ENCODE measurements at places on chromosomes 4 and X.

- no peak for DNase-seq
Measured at GRCh38 chrX:39063037-39063436, 261.8 kb downstream of the MID1IP1 start.

DNA sequence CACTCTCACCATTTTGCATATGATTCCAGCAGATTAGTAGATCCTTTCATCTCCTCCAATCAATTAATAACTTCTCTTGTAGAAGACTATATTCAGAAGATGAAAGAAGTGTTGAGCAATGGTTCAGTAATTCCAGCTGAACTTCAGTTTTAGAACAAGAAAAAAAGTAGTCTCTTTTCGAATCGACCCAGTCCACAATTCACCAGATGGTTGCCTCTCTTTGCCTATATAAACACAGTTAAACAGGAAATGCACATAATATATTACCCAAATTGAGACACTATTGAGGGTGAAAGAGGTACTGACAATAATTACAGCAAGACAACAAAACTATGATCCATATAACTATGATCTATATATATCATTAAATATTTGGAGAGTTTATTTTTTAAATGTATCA is 16.8 kb upstream of the FAM241A start:
- no peak for DNase-seq

DNA sequence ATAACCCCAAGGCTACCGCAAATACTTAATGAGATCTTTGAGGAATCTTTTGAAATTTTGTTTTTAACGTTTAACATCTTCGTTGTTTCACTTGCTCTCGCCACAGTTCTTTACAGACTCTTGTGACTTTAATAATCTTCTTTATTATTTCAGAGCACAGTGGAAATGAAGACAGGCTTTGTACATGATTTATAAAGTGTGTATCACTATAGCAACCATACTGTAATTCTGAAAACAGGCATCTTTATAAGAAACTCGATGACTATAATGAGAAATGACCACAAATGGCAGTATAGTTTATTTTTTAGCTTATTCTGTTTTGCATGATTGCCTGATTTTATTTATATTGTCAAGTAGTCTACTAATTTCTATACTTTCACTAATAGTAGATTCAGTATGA is 224.4 kb upstream of the GALNTL6 start:
- no peak for DNase-seq

DNA sequence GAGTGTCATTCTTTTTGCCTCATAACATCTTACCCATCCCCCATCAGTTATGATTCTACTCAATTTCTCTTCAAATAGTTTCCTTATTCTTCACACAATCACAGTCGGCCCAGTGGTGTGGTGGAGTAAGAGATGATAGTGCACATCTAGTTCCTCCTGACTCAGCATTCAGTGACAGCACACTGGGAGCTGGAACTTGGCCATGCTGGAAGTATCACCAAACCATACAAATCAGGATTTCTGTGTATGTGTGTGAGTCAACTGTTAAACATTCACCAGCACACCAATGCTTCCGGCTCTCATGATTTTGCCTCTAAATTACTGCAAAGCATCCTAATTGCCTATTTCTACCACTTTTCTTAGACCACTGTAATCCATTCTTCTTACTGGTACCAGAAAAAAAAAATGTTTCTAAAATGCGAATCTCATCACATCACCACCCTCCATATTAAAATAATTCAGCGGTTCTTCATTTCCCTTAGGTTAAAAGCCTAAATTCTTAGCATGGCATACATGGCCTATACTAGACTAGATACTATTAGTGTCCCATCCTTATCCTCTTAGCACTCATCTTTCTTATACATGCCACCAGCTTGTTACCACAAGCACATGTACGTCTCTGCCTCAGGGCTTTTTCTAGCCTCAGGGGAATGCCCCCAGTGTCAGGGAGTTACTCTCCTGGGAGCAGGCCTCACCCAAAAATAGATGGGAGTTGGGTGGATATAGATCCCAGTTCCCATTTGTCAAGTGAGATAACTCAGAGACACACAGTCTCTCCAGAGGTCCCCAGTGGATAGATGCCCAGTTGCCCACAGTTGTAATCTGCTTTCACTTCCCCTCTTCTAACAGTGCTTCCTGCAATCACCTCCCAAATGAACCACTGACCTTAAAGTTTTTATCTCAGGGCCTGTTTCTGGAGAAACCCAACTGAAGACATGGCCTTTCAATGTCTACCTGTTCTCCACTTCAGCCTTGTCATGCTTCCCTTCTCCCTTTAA is 49.2 kb upstream of the DDX53 start:
- no peak for DNase-seq

GRCh38 chrX:63927848-63928247 is 142.8 kb upstream of the ARHGEF9 start:
- DNase-seq, result no peak

DNA sequence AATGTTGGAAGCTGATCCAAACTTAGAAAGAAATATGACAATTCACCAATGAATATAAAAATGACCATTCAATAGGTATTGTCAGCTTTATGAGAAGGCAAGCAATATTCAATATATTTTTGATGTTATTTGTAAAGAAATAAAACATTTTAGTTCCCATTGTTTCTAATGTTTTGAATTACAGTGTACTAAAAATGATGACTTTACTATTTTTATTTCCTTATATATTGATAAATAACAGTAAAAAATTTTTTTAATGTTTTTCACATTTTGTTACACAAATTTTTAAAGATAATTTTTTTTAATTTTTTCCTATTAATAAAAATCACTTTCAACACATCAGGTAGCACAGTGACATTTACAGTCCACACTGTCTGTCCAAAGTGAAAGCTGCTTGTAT is 565.5 kb upstream of the FAM241A start:
- no peak for DNase-seq

GRCh38 chr4:2619459-2619858 is 83.0 kb downstream of the FAM193A start:
- DNase-seq, result no peak

DNA sequence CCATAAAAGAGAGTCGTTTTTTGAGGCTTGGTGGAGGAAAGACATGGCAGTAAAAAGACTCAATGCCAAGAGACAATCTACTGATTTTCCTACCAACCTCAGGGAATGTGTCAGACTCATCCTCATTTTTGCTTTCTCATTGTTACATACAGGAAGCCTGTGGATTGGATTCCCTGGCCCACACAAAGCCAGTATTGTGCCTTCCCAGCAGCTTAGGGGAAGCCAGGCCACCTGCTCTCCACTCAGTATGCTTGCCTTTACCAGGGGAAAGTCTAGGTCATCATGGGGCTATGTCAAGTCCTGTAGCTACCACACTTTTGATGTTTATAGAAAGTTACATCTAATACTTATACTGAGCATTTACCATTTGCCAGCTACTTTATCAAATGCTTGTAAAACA is 11.0 kb downstream of the BMX start:
- no peak for DNase-seq

DNA sequence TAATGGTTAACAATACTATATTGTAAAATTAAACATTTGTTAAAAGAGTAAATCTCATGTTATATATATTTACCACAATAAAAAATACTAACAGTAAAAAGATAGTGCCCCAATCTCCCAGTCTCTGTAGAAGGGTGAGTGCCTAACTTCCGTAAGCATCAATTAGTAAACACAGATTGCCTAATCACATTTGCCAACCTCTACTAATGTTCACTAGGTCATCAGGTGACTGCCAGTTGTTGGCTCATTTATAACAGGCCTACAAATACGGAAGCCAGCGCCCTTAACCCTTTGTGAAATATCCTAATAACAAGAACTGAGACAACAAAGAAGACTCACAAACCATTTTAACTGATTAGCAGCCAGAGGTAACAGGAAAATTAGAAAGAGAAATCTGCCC is 345.1 kb downstream of the INPP4B start:
- no peak for DNase-seq

DNA sequence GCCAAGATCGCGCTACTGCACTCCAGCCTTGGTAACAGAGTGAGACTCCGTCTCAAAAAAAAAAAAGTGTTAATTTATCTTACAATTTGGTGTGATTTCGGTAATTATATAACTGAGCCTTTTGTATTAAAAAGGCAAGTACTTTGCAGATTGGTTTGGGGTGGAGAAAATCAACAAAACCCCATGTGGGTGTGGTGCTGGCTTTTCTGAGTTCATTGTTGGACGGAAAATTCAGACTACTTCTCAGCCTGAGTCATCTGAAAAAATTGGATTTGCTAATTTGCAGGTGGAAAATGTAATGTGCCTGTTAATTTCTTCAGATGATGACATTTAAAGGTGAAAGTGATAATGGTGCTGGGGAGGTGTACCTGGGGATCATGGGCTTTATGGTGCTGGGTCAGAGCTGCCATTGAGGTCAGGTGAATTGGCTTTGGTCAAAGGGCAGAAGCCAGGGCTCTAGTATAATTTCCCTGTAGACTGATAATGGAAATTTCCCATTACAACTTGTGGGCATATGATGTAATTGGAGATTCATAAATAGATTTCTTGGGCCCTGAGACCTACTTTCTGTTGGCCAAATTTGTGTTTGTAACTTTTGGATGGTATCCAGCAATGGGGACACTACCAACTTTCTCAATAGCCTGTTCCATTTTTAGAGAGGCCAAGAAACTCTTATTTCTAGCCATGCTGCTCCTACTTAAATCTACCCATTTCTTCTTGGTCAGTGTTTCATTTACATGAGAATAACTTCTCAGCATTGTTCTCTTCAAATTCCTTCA is 74.3 kb upstream of the TEX13D start:
- DNase-seq, result no peak

DNA sequence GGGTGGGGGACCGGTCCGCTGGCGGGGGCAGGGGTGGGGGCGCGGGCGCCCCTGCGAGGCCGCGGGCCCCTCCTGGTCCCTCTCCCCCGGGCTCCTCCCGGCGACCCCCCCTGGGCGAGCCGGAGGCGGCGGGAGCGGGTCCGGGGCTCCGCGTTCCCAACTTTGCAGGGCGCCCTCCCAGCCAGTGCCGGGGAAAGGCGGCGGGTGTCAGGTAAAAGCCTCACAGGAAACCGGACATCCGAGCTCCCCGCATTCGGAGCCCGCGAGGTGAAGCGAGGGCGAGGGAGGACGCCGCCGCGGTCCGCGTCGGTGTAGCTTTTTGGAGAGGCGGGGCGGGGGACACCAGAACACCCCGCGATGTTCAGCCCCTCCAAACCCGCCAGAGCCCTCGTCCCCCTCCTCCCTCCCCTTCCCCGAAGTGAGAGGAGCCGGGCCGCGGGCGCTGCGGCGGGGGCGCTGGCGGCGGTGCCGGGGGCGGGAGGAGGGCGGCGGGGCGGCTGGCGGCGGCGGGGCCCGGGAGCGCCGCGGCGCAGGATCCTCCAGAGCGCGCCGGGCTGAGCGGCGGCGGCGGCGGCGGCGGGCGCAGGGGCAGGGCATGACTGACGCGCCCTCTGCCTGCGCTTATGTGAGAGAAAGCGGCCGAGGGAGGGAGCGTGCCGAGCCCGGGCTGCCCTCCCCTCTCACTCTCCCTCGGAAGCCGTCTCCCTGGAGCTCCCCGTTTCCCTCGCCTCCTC is at the start of gene VEGFC:
Gene VEGFC, minus strand, starts transcription at position 597 of the 734 bp plus-strand sequence. CDS start 611 bp downstream, outside the sequence.
- DNase-seq, result peak; percentile 59

DNA sequence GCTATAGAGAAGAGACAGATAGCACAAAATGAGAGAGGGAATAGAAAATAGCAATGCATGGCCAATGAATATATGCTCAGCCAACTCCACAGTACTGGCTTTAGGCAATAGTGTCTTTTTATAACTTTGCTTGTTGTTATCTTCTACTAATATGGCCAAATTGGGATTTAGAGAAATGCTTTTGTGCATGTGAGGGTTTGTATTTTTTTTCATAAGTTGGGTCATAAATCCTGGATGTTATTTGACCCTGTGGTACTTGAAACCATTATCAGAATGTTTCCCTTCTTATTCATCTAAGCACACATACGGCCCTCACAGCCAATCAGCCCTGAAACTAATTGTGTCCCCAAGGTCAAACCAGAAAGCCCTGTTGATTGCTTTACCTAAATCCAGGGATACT is 35.2 kb upstream of the LPAR4 start:
- no peak for DNase-seq
